Nephron progenitor cell (in vitro differentiated cells): ENCODE measurements at places on chromosomes 7 and 10.

- peaks cover 4% of the 10 kb centered on the region for H3K36me3 ChIP-seq
- peaks cover 8% of the 10 kb centered on the region for H3K27me3 ChIP-seq
- H3K4me3 ChIP-seq: no peak overlapping the region
Observed at GRCh38 chr7:92613214-92613613, 23.0 kb upstream of the FAM133B start.

- no peak overlapping the region for H3K27ac ChIP-seq
- no peaks in the 10 kb centered on the region for H3K27me3 ChIP-seq
- no peak for DNase-seq
- no peaks in the 10 kb centered on the region for H3K4me1 ChIP-seq
- no peaks in the 10 kb centered on the region for H3K36me3 ChIP-seq
Observed at GRCh38 chr7:122485856-122486255, 181.3 kb upstream of the FEZF1 start.

DNA sequence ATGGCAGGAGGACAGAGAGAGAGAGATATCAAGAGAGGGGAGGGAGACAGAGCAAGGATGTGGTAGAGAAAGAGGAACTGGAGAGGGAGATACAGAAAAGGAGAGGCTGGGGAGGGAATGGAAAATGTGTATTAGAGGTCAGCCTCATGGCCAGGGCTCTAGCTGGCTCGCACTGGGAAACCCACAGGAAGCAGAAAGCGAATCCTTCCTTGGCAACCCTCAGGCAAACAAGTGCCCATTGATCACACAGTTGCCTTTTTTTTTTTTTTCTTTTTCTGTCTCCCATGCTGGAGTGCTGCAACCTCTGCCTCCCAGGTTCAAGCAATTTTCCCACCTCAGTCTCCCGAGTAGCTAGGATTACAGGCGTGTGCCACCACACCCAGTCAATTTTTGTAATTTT, 391.2 kb downstream of the TYW1 start:
- no peak overlapping the region for H3K4me3 ChIP-seq
- H3K4me1 ChIP-seq: peaks cover 4% of the 10 kb centered on the region
- H3K27ac ChIP-seq: no peak overlapping the region
- no peaks in the 10 kb centered on the region for H3K36me3 ChIP-seq
- DNase-seq: no peak

DNA sequence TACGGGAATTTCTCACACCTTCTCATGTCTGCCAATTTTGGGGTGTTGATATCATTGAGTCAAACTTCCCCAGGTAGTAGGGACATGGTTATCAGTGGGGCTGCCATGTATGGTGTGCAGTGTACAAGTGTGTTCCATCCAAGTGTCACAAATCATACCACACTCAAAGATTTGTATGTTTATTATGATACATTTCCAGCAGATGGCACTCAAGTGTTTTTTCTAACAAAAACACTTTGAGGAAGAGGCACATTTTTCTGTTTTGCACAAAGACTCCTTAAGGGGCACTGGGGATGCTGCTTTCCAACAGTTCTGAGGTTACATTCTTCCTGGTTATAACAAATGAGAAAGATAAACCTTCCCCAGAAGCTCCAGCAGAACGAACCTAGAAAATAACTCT, 414.5 kb downstream of the REEP3 start:
- no peak for DNase-seq
- no peak overlapping the region for H3K27ac ChIP-seq
- no peak overlapping the region for H3K4me3 ChIP-seq
- no peaks in the 10 kb centered on the region for H3K4me1 ChIP-seq

DNA sequence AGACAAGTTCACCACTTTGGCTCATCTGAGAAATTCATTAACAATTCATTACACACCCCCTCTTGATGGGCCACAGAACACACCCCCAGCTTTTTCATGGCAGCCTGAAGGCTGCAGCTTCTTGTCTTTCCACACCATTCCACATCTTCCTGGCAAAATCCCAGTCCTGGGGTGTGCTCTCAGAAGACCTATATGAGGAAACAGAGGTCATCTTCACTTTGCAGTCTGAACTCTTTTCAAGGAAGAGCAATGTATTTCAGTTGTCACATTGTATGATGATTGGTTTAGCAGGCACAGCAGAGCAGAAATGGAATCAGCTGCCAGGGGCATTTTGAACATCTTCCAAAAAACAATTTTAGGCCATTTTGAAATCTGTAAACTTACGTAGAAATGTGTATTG, 7.8 kb upstream of the LRRC27 start:
- DNase-seq: no peak
- no peak overlapping the region for H3K4me3 ChIP-seq
- peaks cover 63% of the 10 kb centered on the region for H3K36me3 ChIP-seq
- H3K4me1 ChIP-seq: peaks cover 22% of the 10 kb centered on the region
